ENCODE measurements at places on chromosomes 13 and 19.
A peak's percentile ranks its signal among the peaks of the same experiment; 100 is the strongest.

GRCh38 chr13:109955598-109955997 is 169.2 kb upstream of the IRS2 start:
- peak; percentile 16 for DNase-seq

DNA sequence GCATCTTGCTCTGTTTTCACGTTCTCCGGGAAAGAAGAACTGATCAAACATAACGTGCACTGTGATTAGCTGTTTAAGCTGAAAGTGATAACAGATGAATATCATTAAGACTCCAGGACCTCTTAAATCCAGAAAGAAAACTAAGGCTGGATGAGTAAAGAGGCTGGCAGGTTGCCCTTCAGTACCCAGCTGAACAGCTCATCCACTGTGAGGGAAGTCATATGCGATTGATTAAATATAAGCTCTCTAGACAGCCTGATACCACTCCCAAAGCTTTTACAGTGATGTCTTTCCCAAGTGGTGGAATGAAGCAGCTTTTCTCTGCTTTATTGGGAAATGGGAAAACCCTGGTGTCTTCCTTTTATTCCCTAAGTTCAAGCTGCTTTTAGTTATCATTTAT is 116.9 kb downstream of the EFNB2 start:
- peak; percentile 62 for DNase-seq

GRCh38 chr19:39953915-39954314 is 17.1 kb upstream of the PSMC4 start:
- no peak for DNase-seq

DNA sequence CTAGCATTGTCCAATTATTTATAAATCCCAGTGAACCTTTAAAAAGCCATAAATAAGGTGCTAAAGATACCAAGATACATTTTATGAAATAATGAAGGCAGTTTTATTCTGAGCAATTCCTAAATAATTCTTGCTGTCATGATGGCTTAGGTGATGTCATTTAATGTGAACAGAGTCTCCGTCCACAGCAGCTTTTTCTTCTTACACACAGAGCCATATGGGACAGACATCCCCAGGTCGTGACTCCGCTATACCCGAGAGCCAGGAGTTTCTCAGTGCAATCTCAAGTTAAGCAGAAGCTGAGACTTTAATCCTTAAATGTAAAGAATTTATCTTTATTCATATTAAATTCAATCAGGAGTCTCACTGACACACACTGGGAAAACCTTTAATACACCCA is 29.7 kb downstream of the EFNB2 start:
- DNase-seq: no peak

All from astrocyte of the hippocampus (primary cell).